ENCODE measurements at places on chromosomes 3 and 15.

DNA sequence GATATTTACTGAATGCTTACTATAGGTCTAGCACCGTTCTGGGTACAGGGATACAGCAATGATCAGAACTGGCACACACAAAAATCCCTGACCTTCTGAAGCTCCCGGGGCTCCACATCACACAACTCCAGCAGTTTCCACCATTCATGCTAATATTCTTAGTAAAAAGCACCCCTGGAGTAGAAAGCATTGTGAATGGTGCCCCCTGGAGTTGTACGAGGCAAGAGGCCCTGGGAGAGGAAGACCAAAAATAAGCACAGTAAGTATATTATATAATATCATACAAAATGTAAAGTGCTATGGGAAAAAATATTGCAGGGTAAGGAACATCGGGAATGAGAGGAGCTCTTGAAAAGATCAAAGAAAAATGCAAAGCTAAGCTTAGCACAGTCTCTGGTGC, 790 bp upstream of the SRGAP3 start:
- no peak for DNase-seq

DNA sequence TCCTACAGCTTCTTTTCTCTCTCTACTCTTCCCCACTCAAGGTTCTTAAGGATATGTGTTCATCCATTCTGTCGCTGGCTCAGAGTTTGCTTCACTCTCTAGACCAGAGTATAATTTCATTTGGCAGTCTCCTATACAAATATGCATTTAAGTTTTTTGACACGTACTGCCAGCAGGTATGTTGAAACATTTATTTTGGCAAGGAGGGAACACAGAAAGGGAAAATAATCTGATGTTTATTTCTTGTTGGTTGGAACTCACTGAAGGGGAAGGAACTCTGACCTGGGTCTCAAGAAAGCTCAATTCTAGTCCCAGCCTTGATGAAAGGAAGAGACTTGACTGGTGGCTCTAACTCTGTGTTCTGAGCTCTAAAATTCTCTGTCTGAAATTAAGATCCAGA, 21.6 kb downstream of the FANCD2 start:
- no peak for DNase-seq

DNA sequence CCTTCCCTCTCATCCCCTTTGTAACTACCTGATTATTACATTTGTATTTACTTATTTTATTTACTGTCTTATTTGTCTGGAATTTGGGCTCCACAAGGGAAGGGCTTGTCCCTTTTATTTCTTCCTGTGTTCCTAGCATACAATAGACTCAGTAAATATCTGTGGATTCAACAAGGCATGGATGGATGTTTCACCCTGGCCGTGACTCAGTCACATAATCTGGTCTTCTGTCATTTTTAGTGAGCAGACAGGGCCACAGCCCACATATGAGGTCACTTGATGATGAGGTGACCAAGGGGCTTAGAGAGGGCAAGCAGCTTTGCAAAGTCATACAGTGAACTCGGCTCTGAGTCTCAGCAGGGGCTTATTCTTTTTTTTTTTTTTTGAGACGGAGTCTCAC, 7.8 kb upstream of the DAG1 start:
- peak; percentile 35 for DNase-seq

DNA sequence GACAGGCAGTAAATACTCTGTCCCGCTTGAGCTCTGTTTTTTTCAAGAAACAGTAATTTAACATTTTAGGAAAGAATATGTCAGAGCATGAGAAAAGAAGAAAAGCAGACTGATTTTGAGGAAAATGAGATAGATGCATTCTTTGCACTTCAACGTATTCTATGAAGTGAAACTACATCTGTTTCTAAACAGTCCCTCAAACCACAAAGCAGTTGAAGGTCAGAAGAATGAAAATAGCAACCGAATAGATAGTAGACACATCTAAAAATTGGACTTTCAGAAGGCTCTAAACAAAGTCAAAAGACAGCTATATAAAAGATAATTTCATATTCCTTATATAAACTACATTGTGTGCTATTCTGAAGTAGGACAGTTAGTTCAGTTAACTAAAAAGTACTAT, 172.6 kb upstream of the LRRC3B start:
- DNase-seq = no peak

DNA sequence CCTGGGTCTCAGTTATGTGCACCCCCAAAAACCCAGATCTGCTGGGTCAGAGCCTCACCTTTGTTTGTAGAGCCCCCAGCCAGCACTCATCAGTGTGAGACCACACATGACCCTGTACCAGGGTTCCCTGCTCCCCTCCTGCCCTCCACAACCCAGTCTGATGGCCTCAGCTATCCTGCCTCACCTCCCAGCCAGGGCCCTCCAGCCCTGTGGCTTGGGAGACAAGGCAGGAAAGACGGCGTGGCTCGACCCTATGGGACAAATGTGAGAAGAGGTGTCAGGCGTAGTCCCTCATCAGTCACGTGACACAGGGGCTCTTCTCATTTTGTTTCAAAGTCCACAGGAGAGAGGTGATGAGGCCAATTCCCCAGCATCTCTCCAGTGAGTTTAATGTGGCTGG, 28.3 kb upstream of the PRR23E start:
- no peak for DNase-seq

DNA sequence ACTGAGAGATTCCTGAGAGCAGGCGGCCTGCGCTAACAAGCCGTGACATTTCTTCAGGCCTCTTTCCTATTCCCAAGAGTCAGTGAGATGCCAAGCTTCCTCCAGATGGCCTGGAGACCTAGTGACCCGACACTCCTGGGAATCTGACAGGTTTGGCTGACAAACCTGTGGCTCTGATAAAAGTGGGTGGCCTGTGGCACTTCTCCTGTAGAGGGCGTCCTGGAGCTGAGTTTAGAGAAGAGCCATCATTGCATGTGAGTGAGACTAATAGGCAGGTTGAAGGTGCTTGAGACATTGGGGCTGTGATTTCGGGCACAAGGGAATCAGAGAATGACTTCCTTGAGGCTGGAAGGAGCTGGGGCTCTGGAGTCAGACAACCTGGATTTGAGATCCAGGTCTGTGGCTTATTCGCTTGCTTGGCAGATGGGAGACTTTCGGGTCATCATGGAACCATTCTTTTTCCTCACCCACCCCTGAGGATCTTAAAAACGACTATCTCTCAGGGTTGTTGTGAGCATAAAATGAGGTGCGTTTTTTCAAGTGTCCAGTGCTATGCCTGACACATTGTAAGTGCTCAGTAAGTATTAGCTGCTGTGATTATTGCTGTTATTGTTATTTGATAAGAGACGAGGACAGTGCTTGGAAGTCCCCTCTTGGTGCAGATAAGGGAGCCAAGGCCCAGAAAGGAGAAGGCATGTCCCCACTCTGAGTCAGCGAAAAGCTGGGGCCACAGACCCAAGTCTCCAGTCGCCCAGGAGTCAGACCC, 77.2 kb downstream of the SCN10A start:
- peak; percentile 59 for DNase-seq

- peak; percentile 73 for DNase-seq
These were observed 2.9 kb downstream of the WNT5A start for GRCh38 chr3:55484191-55484689.

DNA sequence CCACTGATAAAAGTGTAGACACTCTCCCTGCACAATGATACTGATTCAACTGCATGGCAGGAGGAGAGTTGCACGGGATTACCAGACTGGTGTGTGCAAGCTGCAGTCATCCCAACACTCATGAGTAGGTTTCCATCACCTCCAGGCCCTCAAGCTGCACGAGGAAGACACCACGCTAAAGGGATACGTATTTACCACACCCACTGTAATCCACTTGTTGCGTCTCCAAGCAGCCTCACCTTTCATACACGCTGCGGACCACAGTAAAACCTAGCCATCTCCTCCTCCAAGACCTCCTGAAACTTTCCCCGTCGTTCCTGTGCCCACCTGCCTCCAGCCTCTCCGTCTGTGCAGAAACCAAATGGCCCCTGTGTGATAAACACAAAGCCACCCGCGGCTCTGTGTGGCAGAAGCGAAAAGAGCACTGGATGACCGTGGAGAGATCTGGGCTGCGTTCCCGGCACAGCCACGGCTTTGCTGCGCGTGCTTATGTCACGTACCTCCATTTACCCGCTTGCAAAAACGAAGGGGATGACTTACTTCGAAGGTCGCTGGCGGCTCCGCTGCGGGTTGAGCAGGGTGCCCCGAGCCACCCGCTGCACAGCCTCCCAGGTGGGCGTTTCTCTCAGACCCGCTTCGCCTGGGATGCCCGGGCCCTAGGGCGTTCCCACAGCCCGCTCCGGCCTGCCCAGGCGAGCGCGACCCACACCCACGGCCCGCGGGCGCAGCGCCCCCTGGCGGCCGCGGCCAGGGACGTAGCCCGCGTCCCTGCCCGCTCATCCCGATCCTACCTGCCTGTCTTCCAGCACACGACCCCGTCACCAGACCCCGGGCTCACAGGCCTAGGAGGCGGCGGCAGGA, 643 bp downstream of the ABCC5 start:
- DNase-seq = peak; percentile 91

- no peak for DNase-seq
These were observed 27.1 kb downstream of the FAH start for GRCh38 chr15:80179935-80180334.

DNA sequence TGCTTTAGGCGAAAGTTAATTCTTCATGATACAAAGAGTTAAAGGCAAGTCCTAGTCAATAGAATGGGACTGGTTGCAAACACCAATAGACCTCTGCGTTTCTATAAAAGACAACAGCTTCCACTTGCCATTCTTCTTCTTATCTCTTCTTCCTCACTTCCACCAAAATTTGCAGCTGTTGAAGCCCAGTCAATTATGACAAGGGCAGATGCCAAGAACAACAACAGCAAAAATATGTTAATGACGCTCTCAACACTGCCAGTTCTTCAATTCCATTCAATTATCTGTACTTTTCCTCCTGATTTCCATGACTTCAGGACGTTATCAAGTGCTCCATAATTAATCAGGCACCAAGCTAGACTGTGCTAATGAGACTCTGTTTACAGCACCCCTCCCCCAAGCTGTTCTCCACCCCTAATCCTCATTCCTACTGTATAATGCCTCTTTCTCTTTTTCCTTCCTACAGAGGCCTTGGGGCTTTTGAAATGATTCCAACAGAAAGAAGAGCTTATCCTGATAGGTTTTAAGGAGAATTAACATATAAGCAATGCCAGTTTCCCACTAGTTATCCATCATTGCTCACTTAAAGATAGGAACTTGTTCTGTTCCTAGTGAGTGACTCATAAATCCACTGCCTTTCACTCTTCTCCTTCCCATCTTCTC, 1160.5 kb downstream of the IGSF11 start:
- no peak for DNase-seq

Measured in adipocyte (in vitro differentiated cells).